Activated CD4-positive, alpha-beta memory T cell treated with anti-CD3 and anti-CD28 coated beads, Interleukin-2, amount 10 ng/mL, durations not matched to agents 7 days and 5 days (primary cell): ENCODE measurements at places on chromosomes 5 and 9. TPM values are rescaled to one million over a fixed set of nuclear protein-coding genes. Genes with fewer than 3 reads are reported as not detected.

DNA sequence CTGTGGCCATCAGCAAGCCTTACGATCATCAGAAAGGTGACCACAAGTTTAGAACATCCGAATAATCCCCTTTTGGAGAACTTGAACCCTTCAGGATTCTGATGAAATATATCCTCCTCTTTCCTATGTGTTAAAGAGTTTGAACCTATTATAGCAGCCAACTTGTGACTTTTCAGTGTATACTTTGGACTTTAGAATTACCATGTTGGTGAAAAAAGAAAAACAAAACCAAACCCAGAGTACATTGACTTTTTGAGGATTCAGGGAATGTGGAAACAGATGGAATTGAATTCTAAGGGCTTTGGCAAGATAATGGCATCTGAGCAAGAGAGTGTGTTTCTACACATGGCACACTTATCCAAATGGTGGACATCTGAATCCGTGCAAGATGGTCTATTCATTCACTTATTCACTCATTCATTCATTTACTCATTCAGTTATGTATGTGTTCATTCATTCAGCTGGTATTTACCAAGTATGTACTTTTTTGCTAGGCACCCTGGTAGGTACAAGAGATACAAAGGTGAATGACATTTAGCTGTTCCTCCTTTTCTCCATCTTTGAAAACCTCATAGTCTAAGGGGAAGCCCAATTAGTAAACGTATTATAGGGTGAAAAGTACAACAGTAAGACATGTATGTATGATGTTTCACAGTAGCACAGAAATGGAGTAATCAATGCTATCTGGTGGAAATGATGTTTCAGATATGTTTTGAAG lies 91.8 kb downstream of the PRDM6 start:
- no peak for DNase-seq
- H3K4me3 ChIP-seq: no peak overlapping the region
- peaks cover 15% of the 10 kb centered on the region for H3K27me3 ChIP-seq
- H3K36me3 ChIP-seq: no peaks in the 10 kb centered on the region
- no peak overlapping the region for H3K27ac ChIP-seq

GRCh38 chr5:36724467-36725332 lies 118.3 kb downstream of the SLC1A3 start:
- H3K36me3 ChIP-seq: no peaks in the 10 kb centered on the region
- peaks cover 4% of the 10 kb centered on the region for H3K27me3 ChIP-seq
- H3K4me1 ChIP-seq: peaks cover 6% of the 10 kb centered on the region
- no peak overlapping the region for H3K27ac ChIP-seq
- peak; percentile 25 for DNase-seq

- no peak overlapping the region for H3K27ac ChIP-seq
- no peak overlapping the region for H3K4me3 ChIP-seq
- no peak for DNase-seq
- H3K4me1 ChIP-seq: peaks cover 8% of the 10 kb centered on the region
- H3K36me3 ChIP-seq: no peaks in the 10 kb centered on the region
- peaks cover 48% of the 10 kb centered on the region for H3K27me3 ChIP-seq
These were observed 22.8 kb upstream of the MARCHF6 start for GRCh38 chr5:10330511-10331230.

DNA sequence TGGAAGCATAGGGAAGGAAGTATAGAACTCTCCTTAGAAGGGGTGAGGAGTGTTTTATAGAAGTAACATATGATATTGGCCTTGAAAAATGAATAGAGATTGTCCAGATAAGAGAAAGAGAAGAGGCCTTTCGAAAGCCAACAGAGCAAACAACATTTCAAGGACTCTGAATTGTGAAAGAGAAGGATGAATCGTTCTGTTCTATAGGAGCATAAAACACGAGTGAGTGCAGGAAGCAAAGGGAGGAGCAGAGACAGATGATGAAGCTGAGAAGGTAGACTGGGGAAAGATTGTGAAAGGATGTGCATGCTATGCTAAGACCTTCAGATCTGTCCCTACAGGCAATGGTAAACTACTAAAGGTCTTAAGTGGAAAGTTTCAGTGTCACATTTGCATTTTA lies 271.0 kb downstream of the TMEM161B start:
- no peak for DNase-seq
- no peak overlapping the region for H3K27ac ChIP-seq
- H3K27me3 ChIP-seq: no peaks in the 10 kb centered on the region
- H3K4me1 ChIP-seq: no peaks in the 10 kb centered on the region
- H3K4me3 ChIP-seq: no peak overlapping the region

DNA sequence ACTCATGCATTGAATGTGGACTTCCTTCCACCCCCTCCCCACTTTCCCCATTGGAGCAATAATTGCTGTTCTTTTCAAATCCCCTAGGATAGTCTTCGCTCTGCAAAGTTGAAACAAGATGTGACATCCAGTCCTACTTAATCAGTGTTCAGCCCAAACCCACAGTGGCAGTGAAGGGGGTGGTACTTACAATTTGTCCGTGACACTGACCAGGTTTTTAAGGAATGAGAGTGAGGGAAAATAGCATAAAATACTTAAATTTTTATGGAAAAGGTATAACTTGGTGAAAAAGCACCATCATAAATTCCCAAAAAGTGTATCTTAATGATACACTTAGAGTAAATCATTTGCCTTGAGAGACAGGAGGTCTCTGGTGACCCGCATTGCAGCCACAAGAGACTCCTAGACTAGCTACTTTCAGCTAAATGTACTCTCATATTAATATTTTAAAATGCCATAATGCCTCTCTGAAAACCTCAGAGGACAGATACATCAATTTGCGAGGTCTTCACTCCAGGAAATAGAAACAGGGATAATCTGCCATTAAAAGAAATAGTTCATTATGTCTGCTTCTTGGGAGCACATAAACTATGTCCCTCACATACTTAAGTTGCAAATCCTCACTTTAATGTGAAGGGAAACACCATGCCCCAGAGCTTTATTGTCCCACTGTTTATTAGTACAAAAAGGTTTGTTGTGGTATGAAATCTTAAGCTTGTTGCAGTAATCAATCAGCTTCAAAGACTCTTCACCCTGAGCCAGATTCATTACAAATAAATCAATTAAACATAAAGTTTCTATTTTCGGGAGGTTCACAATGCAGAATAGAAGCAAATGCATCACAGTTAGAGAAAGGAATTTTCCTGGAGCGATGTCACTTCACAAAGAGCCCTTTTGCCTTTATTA lies 343.6 kb upstream of the ISL1 start:
- H3K27ac ChIP-seq: no peak overlapping the region
- no peaks in the 10 kb centered on the region for H3K4me1 ChIP-seq
- H3K27me3 ChIP-seq: no peaks in the 10 kb centered on the region
- no peak overlapping the region for H3K4me3 ChIP-seq

GRCh38 chr9:115349542-115349941 lies 231.6 kb upstream of the TNC start:
- H3K4me1 ChIP-seq: peaks cover 2% of the 10 kb centered on the region
- no peaks in the 10 kb centered on the region for H3K27me3 ChIP-seq
- DNase-seq: no peak
- no peaks in the 10 kb centered on the region for H3K36me3 ChIP-seq
- H3K27ac ChIP-seq: no peak overlapping the region

DNA sequence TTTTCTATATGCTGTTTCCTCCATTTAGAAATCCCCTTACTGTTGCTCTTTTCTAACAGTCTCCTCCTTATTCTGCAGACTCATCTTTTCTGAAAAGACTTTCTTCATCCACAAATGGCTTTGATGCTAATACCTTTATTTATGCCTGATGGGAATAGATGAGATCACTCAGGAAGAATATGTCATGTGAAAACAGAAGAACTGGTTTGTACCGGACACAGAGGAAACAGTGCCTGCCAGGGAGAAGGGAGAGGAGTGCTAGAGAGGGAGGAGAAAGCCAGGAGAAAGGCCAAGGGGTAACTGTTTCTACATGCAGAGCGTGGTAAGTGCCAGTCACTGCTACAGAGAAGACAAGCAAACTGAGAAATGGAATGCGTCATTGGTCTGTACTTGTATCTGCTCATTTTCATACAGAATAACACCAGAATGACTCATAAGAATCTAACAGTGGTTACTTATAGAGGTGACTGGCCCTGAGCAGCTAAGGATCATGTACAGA lies 45.9 kb upstream of the PJA2 start:
- H3K4me1 ChIP-seq: peaks cover 10% of the 10 kb centered on the region
- H3K27ac ChIP-seq: peak overlapping the region; percentile 21
- H3K4me3 ChIP-seq: no peak overlapping the region

- H3K36me3 ChIP-seq: no peaks in the 10 kb centered on the region
- no peaks in the 10 kb centered on the region for H3K27me3 ChIP-seq
- no peak overlapping the region for H3K27ac ChIP-seq
- H3K4me3 ChIP-seq: no peak overlapping the region
These were observed 1132.6 kb downstream of the MAT2B start for GRCh38 chr5:164637931-164638521.

PHAX gene
- total RNA-seq: 31.5 TPM

ANKRD18B gene
- total RNA-seq: 2.1 TPM

PLAC8L1 gene
- not detected for total RNA-seq
